ENCODE measurements at places on chromosomes 6 and 20. TPM values are rescaled to one million over a fixed set of nuclear protein-coding genes. Genes with fewer than 3 reads are reported as not detected.

The SLC2A10 gene
- 21.4 TPM for total RNA-seq

The SEL1L2 gene
- total RNA-seq, result not detected

The CFAP206 gene
- total RNA-seq, result 0.17 TPM

The CLVS2 gene
- total RNA-seq, result not detected

The FAXC gene
- 2.5 TPM for total RNA-seq

The CSNK2B gene
- total RNA-seq, result 357 TPM

The NFATC2 gene
- 0.15 TPM for total RNA-seq

The GJA10 gene
- not detected for total RNA-seq

The PRR18 gene
- not detected for total RNA-seq

The DPPA5 gene
- not detected for total RNA-seq

The PNLDC1 gene
- total RNA-seq, result not detected

The MYBL2 gene
- 54.1 TPM for total RNA-seq

The KHDC3L gene
- total RNA-seq, result not detected

The PGBD1 gene
- total RNA-seq, result 7.1 TPM

All from bronchus fibroblast of lung (primary cell).